Left forelimb (tissue), 1 donor: ENCODE measurements at places on chromosomes 5 and 9.
A peak's percentile ranks its signal among the peaks of the same experiment; 100 is the strongest.

DNA sequence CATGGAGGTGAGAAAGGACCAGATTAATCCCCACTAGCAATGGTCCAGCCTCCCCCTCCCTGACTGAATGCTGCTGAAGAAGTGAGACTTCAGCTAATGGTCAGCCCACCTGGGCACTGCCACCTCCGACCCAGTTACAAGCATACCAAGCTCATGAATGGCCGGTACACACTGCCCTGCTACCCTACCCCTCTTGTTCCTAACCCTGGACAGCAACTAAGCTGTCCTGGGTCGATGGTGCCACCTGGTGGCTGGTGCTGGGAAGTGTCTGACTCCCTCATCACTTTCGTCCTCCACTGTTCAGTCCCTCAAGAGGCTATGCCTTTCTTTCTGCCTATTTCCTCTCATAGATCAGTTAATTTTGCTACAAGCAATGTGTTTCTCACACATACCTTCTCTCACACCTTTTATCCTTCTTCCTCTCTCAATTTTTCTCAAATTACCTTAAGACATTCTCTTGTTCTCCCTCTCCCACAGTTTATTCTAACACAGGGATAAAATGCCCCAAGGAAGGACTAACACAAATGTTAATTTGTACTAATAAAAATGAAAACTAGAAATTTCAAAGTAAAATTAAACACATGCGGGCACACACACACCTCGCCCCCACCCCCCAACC lies 42.4 kb downstream of the PAX5 start:
- no peak for DNase-seq

GRCh38 chr9:134967547-134967930 lies 49.8 kb upstream of the FCN1 start:
- peak; percentile 34 for DNase-seq

DNA sequence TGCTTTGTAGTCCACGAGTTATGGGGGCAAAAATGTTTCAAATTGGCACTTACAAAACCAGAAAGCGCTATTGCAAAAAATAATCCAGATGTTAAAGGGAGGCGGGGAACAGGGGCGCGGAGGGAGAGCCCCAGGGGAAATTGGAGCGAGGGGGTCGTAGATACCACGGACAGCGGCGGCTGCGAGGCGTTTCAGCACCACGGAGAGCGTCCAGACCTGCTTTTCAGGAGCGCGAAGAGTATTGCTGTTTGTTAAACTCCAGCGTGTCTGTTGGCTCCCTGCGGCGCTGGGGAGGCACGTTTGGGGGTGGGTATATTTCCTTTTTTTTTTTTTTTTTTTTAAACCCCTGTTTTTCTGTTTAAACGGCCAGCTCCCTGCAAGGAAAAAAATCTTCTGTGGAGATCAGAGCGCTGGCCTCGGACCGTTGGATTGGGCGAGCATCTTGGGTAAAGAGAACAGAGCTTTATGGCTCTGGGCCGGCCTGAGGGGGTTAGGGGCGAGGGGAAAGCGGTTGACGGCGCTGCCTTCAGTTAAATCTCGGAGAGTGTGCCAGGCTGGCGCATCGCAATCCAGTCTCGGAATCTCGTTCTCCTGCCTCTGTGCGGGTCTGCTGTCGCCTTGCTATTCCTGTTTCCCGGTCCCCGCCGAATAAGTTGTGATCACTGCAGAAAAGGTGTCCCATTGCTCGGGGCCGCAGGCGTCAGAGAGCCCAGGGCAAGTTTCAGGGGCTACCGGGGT lies at the start of gene GLRA1:
Gene GLRA1, minus strand, starts transcription at position 288 of the 738 bp plus-strand sequence. CDS start 302 bp downstream, outside the sequence.
- peak; percentile 78 for DNase-seq

- no peak for DNase-seq
These were observed 137.9 kb downstream of the TMEM38B start for GRCh38 chr9:105832096-105832710.

GRCh38 chr5:62473209-62473608 lies 60.6 kb downstream of the IPO11 start:
- DNase-seq: no peak

DNA sequence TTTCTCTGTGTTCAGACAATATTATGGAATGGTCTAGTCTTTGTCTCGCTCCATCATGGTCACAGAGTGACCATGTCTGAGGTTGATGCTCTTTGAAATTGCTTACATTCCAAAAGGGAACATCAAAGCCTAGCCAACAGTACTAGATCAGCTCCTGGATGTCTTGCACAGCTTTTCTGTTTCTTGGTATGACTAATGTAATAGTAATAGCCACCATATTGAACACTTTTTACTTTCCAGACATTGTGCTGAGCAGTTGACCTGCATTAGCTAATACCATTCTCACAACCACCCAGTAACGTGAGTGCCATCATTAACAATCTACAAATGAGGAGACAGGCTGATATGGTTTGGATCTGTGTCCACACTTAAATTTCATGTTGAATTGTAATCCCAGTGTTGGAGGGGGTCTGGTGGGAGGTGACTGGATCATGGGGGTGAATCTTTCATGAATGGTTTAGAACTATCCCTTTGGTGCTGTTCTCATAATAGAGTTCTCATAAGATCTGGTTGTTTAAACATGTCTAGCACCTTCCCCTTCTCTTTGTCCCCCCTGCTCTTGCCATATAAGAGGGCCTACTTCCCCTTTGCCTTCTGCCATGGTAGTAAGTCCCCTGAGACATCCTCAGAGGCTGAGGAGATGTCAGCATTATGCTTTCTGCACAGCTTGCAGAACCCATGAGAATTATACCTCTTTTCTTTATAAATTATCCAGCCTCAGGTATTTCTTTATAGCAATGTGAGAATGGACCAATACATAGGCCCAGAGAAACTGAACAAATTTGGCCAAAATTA lies 577.5 kb upstream of the CLINT1 start:
- no peak for DNase-seq

DNA sequence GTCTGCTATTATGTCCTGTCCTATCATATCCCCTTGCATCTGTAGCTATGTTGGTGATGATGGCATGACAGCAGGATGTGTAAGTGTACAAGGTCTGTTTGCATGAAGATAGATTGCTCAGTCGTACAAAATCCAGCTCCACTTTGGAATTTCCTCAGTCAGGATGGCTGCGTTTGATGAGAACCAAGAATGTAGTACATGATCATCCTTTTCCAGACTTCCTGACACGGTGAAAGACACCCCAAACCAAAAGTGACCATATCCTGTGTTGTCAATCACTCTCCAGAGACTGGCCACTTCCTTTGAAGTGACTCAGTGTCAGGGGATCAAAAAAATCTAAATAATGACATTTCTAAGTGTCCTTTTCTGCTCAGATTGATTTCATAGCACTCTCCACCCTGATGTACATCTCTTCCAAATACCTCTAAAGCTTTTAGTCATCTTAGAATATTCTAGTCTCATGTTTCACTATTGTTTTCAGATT lies 213.4 kb downstream of the PLK2 start:
- no peak for DNase-seq

DNA sequence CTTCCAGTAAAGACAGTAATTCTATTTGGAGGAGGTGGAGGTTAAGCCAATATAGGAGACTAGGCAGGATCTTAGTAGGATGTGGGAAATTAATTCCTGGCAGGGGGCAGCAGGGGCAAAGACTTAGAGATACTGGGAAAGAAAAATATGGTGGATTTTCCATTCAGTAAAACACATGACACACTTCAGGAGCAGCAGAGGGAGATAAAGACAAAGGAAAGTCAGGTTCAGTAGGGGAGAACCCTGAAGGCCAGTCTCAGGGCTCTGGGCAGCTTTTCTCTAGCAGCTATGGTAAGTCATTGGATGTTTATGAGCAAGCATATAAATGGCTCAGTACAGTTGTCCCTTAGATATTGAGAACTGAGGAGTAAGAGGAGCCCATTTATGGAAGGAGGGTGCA lies 105.5 kb downstream of the PJA2 start:
- no peak for DNase-seq

- DNase-seq: no peak
These were observed 26.1 kb upstream of the ANXA6 start for GRCh38 chr5:151183456-151184245.

DNA sequence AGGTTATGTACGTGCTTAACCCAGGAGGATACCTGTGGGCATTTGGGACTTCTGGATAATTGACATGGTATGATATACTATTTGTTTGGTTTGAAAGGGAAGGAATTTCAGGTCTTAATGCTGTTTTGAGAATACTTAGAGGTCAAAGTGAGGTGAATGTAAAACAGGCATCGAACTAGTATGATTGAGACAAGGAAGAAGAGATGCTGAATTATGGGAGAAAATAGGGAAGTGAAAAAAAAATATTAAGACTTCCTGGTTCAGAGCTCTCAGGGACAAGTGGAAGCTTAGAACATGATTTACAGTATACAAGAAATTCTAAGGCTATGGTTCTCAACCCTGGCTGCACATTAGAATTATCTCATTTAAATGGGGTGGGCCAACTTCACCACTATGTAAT lies 115.3 kb downstream of the CD180 start:
- no peak for DNase-seq

- no peak for DNase-seq
These were observed 98.5 kb downstream of the STRBP start for GRCh38 chr9:123169926-123170325.

GRCh38 chr9:84125046-84125445 lies 144.4 kb downstream of the RMI1 start:
- no peak for DNase-seq

DNA sequence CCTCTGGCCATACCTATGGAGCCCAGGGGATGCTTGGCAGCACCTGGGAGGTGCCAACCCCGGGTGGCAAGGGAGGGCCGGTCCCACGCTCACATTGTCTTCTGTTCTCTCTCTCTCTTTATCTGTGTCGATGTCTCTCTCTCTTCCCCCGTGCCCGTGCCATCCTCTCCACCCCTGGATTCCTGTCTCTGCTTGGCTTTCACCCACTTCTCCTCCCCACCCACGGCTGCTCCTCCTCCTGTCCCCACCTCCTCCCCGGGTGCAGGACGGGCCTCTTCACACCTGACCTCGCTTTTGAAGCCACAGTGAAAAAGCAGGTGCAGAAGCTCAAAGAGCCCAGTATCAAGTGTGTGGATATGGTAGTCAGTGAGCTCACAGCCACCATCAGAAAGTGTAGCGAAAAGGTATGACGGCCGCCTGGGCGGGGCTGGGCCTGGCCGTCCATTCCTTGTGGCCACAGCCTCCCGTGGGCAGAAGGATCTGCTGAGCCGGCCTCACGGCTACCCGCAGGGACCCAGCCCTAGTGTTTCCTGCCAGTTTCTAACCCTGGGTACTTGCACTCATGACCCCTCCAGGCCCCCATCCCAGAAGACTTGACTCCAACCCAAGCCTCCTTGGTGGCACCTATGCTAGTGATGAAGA lies 22.7 kb downstream of the DNM1 start:
- no peak for DNase-seq

DNA sequence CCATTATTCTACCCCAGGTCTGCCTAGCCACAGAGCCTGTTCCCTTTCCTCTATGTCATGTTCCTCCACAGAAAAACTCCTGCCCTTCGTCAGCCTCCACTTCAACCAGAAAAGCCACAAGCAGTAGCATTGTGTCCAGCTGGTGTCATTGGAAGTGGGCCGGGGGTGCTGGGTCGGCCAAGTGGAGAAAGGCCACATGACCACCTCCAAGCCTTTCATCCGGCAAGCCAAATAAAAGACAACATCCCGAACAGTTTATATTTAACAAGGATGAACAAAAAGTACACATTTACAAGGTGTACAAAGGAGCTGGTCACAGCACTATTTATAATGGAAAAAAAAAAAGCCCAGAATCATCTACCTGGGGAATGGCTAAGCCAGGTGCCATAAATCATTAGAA lies 16.1 kb upstream of the SPOCK1 start:
- DNase-seq: no peak

- no peak for DNase-seq
These were observed 195.0 kb downstream of the GADD45G start for GRCh38 chr9:89799766-89800165.
